Right forelimb (tissue), 1 donor: ENCODE measurements at places on chromosomes 5 and 9.

- DNase-seq, result no peak
These were observed 129.3 kb upstream of the SLC44A1 start for GRCh38 chr9:105114964-105115728.

DNA sequence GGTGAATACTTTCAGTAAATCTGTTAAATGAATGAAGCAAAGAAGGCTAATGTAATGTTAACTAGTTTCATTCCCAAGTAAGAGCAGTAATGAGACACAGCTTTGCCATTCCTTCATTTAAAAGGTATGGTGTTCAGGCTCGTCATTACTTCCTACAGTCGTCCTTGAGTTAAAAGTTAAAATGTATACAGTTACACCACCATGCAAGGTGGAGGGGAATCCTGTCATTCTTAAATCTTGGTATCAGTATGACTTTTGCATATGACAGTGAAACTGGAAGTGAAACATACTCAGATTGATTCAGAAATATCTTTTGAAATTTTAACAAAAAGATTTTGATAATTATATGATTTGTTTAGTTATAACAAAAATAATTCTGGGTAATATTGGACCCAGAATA lies 25.9 kb downstream of the MTRR start:
- no peak for DNase-seq

- DNase-seq, result no peak
These were observed 30.2 kb upstream of the ENHO start for GRCh38 chr9:34552986-34553385.

GRCh38 chr5:36606428-36607113 lies at the start of gene SLC1A3:
TSS of gene SLC1A3 (plus strand) at chr5:36606606. CDS start at chr5:36608424, 1,818 bp downstream.
- DNase-seq, result peak; percentile 75

DNA sequence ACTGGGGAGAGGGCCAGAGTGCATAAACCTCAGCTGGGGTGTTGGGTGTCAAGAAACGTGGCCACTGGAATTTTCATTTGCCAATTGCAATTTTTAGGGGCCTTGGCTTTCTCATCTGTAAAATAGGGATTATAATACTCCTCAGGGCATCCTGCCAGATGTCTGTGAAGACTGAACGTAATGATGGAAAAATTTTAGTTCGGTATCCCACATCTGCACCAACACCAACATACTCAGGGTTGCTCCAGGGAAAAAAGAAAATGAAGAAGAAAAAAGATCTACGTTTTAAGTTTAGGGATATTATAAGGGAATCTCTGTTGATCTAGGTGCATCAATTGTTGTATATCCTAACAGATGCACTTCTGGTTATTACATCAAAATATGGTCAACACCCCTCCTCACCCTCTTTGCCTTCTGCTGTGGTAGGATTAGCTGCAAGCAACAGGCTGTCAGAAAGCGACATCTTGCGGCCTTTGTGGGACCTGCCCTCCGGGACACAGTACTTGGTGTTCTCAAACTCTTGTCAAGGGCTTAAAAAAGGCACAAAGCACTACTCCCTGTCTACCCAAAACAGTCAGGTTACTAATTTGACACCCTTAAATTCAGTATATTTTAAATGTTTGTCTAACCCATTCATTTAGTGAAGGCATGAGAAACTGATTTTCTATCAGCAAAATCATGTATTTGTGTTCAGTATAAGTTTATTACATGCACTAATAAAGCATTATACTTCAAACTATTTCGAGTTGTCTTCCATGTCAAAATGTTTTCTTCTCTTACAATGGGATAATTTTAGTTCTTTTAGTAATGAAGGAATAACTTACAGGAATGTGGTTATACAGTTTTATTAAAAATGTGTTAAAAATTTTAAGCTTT lies 8.3 kb upstream of the TBC1D2 start:
- DNase-seq, result peak; percentile 79

- no peak for DNase-seq
These were observed 10.8 kb downstream of the SEMA6A start for GRCh38 chr5:116563736-116564308.

DNA sequence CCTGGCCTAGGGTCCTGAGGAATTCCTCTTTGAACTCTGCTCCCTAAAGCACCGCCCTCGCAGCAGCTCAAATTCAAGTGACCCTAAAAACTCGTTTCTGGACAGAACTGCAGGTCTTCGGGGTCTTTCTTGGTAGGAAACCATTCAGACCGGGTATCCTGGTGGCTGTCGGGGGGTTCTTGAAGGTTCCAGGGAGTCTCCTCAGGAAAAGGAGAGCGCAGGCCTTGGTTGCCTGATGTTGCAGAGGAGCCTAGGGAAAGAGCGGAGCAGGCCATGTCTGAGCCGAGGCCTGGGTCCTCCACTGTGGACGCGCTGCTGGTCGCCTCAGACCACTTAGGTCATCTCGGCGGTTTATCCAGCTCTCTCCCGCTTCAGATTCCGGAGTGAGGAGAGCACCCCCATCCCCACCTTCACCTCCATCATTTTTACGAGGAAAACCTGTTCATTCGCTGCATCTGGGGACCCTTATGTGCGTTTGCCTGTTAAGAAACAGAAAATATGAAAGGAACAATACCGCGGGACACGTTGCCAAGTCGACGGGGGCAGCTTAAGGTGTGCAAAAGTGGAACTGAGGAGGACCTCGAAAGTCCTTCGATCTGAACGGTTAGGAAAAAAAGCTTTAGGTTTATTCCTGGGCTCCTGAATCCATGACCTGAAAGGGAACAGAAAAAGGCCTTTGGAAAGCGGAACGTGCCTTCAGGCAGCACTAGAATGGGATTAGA lies 299.4 kb downstream of the PARP8 start:
- DNase-seq, result no peak

DNA sequence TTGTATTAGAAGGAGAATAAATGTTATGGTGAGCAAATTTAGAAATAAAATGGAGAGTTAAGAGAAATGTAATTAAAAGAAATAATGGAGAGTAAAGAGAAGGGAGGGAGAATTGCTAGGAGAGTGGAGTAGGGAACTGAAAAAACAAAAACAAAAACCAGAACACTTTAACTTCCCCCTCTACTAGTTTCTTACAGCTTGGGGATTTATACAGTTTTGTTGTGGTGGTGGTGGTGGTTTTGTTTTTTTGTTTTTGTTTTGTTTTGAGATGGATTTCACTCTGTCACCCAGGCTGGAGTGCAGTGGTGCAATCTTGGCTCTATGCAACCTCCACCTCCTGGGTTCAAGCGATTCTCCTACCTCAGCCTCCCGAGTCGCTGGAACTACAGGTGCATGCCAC lies 322.4 kb downstream of the TMEM167A start:
- DNase-seq, result no peak

- no peak for DNase-seq
These were observed 3.0 kb downstream of the RECK start for GRCh38 chr9:36039696-36040095.

DNA sequence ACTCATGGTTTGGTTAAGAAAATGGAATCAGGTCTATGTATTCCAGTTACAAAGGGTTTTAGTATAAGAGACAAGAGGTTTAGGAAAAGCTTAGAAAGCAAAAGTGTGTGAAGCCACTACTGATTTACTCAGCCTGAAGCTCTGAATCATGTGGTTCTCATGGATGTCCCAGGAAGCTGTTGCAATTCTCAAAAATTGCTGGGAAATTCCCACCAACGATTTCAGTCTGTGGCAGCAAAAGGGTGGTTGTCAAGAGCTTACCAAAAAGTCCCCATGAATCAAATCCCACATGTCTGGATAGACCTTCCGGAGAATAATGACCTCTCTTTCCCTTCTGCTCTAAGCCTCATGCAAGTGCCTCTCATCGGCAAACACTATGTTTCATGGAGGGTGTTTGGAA lies 929.9 kb downstream of the TLE4 start:
- no peak for DNase-seq

- no peak for DNase-seq
These were observed 252.5 kb downstream of the TRPM3 start for GRCh38 chr9:70868661-70869652.

DNA sequence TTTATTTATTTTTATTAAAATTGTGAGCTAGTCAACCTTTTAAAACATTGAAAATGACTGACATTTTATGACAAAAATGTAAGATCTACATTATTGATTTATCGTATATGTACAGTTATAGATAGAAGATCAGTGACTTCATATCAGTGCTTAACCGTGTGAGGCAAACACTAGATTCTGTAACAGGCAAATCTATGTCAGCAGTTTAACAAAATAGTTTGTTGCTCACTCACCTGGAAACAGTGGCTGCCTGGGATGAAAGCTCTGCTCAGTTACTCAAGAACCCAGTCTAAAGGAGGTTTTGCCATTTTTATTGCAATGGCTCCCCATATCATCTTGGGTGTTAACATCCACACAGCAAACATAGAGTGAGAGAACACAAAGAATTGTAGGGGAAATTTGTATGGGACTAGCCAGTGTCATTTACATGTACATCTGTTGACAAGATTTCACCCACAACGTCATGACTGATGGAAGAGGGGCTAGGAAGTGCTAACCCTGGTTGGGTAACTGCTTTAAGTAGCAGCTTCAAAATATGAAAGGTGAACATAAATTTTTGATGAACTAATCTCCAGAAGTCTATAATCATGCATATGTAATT lies 49.0 kb downstream of the SGCD start:
- DNase-seq, result no peak

DNA sequence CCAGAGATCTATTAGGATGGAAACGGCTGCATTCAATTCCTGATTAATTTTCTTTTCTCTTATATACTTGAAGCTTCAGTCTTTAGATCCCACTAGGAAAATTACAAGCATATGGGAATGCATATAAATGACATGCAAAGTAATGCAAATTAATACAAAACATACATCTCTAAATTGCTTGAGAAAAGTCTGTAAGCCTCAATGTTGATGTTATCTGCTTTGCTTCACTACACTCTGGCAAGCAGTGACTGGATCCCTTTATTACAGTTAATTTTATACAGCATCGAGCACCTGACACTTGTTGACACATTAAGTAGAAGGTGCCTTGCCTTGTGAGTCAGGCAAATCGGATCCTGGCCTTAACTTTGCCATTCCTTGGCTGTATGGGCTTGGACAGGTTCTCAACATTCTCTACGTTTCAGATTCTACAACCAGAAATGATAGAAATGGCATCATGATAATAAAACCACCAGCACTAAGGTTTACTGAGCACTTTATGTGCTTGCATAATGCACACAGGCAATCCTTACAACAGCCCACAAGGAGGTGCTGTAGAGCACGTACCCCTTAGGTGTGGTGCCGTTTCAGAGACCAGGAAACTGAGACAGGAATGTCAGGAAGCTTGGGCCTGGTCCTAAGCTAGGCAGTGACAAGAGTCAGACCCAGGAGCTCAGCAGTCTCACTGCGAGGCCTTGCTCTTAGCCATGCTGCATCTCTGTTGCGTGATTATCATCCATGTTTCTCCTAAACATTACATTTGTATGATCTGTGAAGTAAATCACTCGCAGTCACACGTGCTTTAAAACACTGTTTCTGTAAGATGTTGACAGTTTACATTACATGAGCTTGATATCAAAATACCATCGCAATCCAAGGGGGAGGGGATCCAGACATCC lies 2.7 kb downstream of the GCNT4 start:
- DNase-seq, result no peak

GRCh38 chr9:129575818-129576217 lies 45.1 kb downstream of the C9orf50 start:
- DNase-seq, result no peak

DNA sequence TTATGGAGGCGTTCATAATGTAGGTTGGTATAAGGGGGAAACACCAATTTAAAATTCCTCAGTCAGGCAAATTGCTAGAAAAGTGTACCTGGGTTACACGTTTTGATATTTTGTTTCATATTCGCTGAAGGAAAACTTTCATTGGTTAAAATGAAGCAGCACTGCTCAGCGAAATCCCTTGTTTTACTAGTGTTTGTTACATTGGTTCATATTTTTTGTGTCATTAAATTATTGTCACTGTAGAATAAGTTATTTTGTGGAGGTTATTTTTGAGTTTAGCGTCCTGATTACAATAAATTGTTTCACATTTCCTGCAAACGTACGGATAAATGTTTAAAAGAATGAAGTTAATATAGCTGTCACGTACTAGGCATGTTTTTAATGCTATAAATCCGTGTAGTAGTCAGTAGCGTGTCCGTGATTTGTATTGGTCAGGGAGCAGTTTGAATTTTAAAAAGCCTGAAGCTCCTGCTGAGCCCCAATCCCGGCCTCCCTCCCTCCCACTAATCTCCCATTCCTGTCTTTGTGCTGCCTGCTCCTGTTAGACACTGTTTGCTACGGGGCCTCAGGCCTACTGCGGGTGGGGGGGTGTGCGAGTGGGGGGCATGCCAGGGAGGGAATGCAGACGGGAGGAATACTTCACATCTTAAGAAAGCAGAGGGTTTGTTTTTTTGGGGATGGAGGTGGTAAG lies 2.0 kb downstream of the NIPBL start:
- DNase-seq, result peak; percentile 56

DNA sequence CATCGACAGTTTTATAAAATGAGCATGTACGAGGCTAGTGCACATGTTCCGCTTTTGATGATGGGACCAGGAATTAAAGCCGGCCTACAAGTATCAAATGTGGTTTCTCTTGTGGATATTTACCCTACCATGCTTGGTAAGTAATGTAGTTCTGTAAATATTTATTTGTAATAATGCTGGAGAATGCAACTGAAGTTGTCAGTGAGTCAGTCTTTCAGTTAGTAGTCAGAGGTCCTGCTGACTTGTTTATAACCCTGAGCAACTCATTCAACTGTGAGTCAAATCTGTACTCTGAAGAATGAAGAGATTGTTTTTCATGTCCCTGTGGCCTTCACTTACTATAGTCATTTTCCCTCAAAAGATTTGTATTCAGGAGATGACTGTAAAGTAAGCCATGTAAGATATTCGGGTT lies 28.4 kb upstream of the GPR150 start:
- no peak for DNase-seq

DNA sequence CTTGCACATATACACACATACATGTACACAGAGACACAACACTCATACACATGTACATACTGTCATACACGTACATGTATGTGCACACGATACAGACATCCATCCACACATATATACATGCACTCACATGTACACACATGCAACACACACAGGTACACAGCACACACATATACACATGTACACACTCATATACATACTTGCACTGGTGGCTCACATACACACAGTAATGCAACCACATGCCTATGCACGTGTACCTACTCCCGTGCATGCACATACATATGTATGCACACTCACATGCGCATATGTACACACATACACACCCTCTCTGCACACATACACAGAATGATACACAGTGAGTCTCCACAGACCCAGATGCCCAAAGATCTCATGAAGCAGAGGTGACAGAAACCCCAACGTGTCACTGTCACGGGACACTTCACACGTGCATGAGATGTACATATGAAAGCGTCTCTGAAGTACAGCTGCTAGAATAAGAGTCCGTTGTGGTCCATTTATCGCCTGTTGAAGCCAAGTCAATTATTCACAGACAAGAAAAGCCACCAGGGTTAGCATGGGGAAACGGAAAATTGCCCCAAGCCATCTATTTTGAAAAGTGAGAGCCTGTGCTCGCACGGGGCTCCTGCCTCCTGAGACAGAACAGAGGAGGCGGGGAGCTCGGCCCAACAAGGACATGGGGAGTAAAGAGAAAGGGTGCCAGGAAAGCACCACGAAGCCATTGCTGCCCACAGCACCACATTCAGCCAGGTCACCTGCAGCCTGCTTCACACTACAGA lies 24.9 kb downstream of the LPCAT1 start:
- no peak for DNase-seq

GRCh38 chr9:80231318-80232236 lies 659.8 kb downstream of the TLE4 start:
- no peak for DNase-seq

GRCh38 chr9:120080849-120081248 lies 499.1 kb downstream of the CDK5RAP2 start:
- no peak for DNase-seq

GRCh38 chr5:5014586-5015235 lies 125.4 kb upstream of the ADAMTS16 start:
- peak; percentile 59 for DNase-seq
